Non-pigmented ciliary epithelial cell (primary cell): ENCODE measurements at places on chromosomes 13 and 19.

GRCh38 chr19:40661616-40662015 lies 28.8 kb downstream of the NUMBL start:
- no peak for DNase-seq

DNA sequence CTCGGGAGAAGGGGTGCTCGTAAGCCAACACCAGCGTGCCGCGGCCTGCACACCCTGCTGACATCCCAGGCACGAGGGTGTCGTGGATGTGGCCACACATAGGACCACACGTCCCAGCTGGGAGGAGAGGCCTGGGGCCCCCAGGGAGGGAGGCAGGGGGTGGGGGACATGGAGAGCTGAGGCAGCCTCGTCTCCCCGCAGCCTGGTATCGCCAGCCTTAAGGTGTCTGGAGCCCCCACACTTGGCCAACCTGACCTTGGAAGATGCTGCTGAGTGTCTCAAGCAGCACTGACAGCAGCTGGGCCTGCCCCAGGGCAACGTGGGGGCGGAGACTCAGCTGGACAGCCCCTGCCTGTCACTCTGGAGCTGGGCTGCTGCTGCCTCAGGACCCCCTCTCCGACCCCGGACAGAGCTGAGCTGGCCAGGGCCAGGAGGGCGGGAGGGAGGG lies 2.4 kb downstream of the IZUMO4 start:
- DNase-seq, result no peak

DNA sequence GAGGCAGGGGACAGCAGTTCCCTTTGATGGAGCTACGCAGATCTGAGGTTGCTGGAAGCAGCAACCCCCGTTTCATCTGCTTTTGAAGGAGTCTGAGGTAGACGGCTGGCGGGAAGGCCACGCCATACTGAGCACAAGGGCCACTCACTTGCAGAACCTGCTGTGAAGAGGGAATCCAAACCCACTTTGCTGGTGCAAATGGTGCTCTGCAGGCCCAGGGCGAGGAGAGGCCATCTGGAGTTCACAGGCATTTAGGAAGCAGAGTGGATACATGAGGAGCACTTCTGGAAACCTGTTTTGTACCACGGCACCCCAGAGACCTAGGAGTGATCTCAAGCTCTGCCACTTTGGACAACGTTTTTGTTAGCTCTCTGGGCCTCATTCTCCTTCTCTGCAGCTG lies 227.8 kb downstream of the UQCRFS1 start:
- no peak for DNase-seq

- DNase-seq, result no peak
Measured at GRCh38 chr13:26021956-26022355, 29.9 kb downstream of the SHISA2 start.

GRCh38 chr19:54648129-54648528 lies 14.7 kb upstream of the LILRB4 start:
- no peak for DNase-seq

DNA sequence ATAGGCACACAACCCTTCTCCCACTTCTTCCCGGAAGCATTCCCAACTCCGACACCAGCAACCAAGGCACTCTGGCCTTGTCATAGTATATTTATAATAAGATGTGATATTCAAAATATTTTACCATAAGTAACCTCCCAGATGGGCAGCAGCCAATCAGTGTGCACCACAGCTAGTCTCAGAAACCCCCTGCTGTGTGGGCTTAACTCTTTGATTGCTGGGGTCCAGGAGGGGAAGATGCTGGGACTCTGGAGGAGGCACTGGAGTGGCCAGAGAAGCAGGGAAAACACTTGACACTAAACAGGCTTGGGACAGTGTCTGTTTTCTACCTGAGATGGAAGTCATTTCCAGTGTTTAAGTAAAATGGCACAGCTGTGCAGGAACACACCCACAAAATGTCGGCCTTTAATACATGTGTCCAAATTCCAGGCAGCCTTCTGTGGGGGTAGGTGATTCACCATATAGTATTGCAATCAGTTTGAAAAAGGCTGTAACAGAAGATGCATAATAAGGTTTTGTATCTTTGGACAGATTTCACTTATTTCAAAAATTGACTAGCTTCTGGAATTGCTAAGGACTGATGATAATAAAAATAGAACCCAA lies 100.7 kb downstream of the MBNL2 start:
- no peak for DNase-seq

DNA sequence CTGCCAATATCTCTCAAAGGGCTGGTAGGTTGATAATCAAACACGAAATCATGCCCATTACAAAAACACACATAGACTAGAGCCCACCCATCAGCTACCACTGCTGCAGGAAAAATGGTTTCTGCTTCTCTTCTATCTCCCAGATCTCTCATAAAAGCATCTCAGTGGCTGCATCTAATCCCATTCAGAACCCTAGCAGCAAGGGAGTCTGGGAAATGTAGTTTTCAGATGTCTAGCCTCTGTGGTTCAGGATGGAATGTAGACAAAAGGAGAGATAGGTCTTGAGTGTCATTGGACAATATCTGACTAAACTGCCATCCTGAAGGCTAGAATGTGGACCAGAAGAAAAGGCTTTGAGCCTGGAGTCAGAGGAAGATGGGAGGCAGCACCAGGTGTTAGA lies 32.1 kb downstream of the RDH8 start:
- DNase-seq, result no peak

DNA sequence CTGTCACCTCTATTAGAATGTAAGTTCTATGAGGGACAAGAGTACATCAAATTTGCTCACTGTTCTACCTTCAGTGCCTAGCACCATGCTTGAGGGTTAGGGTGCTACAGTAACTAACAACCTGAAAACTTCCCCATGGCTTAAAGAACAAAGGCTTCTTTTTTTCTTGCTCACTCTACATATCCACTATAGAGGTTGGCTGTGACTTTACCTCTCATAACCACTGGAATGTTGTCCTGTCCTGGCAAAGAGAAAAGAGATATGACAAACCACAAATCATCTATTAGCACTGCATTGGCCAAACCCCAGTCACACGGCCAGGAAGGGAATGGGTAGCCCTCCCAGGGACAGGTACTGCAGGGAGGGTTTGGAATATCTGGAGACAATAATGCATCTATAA lies 23.2 kb upstream of the ACOD1 start:
- no peak for DNase-seq
